Kidney epithelial cell (primary cell): ENCODE measurements at places on chromosomes 2 and 18. TPM values are rescaled to one million over a fixed set of nuclear protein-coding genes. Genes with fewer than 3 reads are reported as not detected.

DNA sequence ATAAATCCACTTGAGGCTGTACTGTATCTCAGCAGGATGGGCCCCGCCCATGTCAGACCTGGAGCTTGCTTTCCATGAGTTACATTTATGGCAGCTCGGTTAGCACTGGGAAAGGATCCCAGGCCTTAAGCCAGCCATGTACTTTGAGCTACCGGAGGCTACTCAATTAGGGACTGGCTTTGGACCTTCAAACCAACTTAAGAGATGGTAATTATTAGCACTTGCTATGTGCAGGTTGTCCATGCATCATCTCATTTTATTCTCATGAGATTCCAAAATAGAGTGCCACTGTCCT lies 64.4 kb downstream of the ACTR2 start:
- no peak for DNase-seq

DNA sequence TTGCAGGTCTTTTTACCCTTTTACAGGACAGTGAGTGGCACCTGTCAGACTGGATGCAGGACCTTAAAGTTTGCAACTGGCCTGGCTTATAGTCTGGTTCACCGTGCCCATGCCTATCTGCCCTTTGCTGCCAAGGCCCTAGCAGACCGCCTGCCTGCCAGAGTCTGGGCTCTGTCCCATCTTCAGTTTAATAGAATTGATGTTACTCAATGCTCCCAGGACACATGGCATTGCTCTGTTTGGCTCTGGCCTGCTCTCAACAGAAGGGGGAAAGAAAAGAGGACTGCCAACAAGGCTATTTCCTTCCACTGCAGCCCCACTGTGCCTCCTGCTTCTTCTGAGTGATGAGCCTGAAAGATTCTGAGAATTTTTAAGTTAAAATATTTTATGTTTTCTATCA lies 25.6 kb upstream of the TMEM178A start:
- DNase-seq = no peak

DNA sequence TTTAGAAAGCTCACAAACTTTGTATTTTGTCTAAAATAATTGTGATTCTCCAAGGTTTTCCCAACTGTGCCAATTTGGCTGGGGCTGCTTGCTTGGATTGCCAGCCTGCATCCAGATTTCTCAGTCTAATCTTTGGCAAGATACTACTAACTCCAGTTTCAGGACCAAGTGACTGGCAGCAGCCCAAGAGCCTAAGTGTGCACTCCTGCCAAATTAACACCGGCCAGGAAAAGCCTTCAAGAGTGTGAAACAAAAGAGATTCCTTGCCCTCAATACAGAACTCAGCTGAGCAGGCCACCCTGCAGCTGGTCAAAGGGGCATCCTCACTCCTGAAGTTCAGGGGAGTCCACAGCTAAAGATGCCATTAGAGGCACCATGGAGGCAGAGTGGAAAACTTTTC lies 589.0 kb upstream of the ACVR2A start:
- DNase-seq = no peak

DNA sequence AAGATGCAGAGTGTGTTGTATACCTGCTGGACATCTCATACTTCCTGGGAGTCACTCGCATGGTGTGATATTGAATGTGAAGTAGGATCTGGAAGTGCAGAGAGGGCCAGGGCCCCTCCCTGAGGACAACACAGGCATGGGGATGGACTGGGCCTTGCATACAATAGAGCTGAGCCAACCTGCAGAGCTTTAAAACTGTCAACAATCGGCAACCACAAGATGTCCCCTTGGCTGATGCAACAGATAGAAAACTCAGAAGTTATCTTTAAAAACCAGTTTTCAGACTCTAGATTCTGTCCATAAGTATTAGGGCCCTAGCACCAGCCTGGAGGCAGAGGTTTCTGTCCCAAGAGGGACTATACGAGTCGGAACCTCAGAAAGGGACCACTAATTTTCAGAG lies 19.7 kb downstream of the EVA1A start:
- no peak for DNase-seq

- no peak for DNase-seq
Measured at GRCh38 chr2:203280428-203281064, 41.7 kb downstream of the CYP20A1 start.

GRCh38 chr2:200786423-200786822 lies 25.3 kb upstream of the BZW1 start:
- no peak for DNase-seq

GRCh38 chr2:95505222-95505621 lies 20.7 kb upstream of the TRIM43B start:
- no peak for DNase-seq

GRCh38 chr2:95374921-95375471 lies 27.5 kb upstream of the FAHD2A start:
- no peak for DNase-seq

- no peak for DNase-seq
Measured at GRCh38 chr2:105814291-105814940, 69.7 kb downstream of the NCK2 start.

The C18orf63 gene
- total RNA-seq = under 0.01 TPM in 1 of 2 replicates, not detected in the other

The SERPINB2 gene
- total RNA-seq = 3.3 and 4.1 TPM in 2 replicates

The ACADL gene
- 1.1 and 1.5 TPM in 2 replicates for total RNA-seq

The ASXL3 gene
- total RNA-seq = 1.4 and 1.8 TPM in 2 replicates
